NCI-H1436 (cell line): ENCODE measurements at places on chromosomes 7 and 10.

DNA sequence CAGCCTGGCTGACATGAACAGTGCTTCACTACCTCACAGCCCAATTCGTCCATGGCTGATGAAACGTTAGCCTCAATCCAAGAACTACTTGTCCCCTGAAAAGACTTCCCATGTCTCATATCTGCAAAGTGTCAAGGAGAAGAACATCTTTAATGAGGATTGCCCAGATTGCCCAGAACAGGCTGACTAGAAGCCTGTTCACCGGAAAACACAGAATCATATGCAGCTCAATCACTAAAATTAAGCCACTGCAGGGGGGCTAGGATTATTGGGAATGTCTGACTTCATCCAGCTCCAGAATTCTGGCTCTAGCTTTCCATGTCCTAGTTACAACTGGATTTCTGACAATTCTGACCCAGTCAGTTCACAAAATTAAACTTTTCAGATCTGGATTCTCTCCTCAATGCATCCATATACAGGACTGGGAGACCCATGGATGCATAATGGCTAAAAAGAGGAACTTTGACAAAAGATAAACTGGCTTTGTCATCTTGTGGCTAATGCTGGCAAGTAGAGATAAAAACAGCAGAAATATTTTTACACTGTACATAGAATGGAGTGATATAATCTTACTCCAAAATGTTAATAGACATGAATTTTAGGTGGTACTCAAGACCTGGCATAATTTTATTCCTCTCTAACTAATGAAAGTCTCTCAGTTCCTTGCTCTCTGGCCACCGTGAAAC, 467.0 kb upstream of the POT1 start:
- no peak for DNase-seq

GRCh38 chr7:24835643-24836042, 78.4 kb upstream of the GSDME start:
- DNase-seq: no peak

DNA sequence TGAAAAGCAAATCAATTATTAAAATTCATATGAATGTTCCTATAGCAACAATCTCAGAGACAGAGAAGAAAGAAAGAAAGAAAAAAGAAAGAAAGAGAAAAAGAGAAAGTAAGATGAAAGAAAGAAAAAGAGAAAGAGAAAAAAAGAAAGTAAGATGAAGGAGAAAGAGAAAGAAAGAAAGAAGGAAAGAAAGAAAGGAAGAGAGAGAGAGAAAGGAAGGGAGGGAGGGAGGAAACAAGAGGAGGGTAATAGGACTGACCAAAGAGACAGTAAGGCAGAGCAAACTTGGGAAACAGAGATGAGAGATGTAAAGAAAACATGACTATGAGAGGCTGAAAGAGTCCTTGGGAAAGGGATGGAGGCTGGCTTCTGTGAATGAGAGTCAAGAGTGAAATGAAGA, 458.4 kb downstream of the SORCS1 start:
- DNase-seq: no peak

GRCh38 chr7:45087301-45088145, 1.2 kb downstream of the NACAD start:
- no peak for DNase-seq

GRCh38 chr7:22356701-22357310, at the start of gene RAPGEF5:
TSS of gene RAPGEF5 (minus strand) at chr7:22357154. CDS start at chr7:22357060, 94 bp downstream.
- peak; percentile 53 for DNase-seq

- no peak for DNase-seq
Measured at GRCh38 chr10:35895331-35895730, 253.2 kb upstream of the FZD8 start.

DNA sequence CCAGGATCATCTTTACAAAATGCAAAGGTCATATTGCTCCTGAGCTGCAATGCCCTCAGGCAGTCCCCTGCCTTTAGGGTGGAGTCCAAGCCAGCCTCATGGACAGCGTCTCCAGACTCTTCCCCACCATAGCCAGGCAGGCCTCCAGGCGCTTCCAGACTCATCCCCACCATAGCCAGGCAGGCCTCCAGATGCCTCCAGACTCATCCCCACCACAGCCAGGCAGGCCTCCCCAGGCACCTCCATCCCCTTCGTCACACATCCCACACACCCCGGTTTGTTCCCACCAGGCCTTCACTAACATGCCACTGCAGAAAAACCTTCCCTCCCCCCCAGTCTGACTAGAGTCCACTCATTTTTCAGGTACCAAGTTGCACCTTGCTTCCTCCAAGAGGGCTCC, 70.1 kb downstream of the PTPRN2 start:
- no peak for DNase-seq

- no peak for DNase-seq
Measured at GRCh38 chr10:118251791-118252190, 90.3 kb downstream of the FAM204A start.

- DNase-seq: no peak
Measured at GRCh38 chr10:21300551-21300950, 224.9 kb downstream of the SKIDA1 start.

- no peak for DNase-seq
Measured at GRCh38 chr10:22710139-22710745, 4.1 kb downstream of the PIP4K2A start.

DNA sequence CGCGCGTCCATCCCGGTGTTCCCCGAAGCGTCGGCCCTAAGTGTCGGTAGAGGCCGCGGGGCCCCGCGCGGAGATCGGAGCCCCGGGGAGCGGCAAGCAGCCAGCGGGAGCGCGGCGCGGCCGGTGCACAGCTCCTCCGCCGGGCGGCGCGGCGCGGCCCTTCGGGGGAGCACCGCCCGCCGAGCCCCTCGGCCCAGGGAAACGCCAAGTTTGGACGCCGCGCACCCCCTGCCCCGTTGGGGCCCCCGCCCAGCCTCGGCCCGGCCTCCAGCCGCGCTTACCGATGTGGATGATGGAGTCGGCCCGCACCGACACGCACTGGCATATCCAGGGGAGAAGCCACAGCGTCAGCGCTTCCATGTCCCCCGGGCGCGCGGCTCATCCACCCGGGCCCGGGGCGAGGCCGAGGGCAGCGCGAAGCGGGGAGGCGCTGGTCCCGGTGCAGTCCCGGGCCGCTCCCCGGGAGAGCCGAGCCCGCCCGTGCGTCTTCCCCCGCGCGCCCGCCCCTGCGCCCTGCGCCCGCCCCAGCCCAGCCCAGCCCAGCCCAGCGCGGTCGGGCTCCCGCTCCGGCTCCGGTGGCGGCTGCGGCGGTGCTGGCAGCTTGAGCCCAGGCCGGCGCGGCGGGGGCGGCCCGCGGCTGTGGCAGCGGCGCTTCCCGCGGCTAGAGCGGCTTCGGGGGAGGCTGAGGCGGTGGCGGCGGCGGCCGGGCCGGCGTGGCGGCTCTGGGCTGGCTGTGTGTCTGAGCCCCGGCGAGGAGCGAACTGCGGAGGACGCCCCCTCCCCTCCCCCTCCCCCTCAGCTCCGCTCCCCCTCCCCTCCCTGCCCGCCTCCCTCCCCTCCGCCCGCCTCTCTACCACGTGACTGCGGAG, at the start of gene GRID1:
Gene GRID1, minus strand, starts transcription at position 763 of the 869 bp plus-strand sequence.
- peak; percentile 64 for DNase-seq

DNA sequence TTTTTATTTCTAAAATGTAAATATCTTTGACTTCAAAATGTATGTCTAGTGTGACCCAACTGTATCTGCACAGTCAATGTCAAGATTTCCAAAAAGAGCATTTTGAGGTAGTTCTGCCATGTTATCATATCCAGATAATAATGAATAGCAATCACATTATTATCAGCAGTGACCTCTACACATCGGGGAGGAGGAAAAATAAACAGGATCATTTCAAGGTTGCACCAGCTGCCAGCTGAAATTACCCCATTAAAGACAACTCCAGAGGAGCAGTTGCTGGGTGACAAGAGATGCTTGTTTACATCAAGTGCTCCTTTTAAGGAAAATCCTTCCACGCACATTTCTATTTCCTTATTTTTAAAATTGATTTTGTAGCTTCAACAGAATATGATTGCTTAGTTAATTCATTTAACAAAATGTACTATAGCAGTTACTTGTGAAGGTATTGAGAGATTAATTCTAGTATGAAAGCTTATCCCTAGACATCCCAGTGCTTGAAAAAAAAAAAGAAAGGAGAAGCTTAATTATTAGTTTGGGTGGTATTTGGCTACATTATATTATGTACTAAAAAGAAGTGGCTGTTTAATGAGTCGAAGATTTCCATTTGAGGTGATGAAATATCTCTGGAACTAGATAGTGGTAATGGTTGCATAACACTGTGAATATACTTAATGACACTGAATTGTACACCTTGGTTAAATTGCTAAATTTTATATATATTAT, 19.3 kb upstream of the SLC35G1 start:
- peak; percentile 42 for DNase-seq

- no peak for DNase-seq
Measured at GRCh38 chr10:11586170-11586569, 25.3 kb downstream of the USP6NL start.

DNA sequence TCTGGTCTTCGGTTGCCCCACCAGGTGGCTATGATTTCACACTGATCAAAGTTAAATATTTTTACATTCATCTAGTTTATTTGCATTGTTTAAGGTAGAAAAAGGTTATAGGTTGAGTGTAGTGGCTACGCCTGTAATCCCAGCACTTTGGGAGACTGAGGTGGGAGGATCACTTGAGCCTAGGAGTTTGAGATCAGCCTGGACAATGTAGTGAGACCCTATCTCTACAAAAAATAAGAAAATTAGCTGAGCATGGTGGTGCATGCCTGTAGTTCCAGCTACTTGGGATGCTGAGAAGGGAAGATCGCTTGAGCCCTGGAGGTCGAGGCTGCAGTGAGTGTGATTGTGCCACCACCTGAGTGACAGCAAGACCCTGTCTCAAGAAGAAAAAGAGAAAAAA, 3.8 kb downstream of the CCM2 start:
- DNase-seq: no peak

DNA sequence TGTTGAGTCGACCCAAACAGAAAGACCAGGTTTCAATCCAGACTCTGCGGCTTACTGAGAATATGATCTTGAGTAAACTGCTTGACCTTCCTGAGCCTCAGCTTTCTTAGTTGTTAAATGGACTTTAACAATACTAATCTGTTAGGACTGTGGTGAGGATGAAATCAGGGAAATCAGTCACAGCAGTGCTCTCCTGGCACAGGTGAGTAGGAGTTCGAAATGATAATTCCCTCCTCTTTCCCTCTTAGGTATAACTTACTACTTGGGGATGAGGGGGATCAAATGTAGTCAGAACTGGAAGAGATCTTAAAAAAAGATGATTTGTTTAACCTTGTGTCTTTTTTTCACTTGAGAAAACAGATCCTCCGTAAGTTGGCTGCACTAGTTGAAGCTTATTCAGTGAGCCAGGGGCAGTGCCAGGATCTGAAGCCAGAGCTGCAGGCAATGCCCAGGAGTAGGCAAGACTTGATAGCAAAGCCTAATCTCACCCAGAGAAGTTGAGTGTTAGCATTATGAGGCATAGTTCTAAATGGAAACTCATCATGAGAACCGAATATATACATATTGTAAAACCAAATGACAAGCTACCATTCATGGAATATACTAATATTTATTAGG, 1.8 kb upstream of the MAGI2 start:
- DNase-seq: no peak

GRCh38 chr10:126398924-126399323, 10.6 kb upstream of the ADAM12 start:
- DNase-seq: no peak

- DNase-seq: no peak
Measured at GRCh38 chr10:30111340-30112022, 52.1 kb upstream of the JCAD start.
